Stimulated activated CD8-positive, alpha-beta memory T cell treated with anti-CD3 and anti-CD28 coated beads, Interleukin-12 subunit alpha, Interleukin-12 subunit beta, amount 100 ng/mL, for 4 hours (primary cell): ENCODE measurements at places on chromosomes 5 and 9.

- DNase-seq, result no peak
These were observed 5.2 kb downstream of the IL13 start for GRCh38 chr5:132662925-132663770.

DNA sequence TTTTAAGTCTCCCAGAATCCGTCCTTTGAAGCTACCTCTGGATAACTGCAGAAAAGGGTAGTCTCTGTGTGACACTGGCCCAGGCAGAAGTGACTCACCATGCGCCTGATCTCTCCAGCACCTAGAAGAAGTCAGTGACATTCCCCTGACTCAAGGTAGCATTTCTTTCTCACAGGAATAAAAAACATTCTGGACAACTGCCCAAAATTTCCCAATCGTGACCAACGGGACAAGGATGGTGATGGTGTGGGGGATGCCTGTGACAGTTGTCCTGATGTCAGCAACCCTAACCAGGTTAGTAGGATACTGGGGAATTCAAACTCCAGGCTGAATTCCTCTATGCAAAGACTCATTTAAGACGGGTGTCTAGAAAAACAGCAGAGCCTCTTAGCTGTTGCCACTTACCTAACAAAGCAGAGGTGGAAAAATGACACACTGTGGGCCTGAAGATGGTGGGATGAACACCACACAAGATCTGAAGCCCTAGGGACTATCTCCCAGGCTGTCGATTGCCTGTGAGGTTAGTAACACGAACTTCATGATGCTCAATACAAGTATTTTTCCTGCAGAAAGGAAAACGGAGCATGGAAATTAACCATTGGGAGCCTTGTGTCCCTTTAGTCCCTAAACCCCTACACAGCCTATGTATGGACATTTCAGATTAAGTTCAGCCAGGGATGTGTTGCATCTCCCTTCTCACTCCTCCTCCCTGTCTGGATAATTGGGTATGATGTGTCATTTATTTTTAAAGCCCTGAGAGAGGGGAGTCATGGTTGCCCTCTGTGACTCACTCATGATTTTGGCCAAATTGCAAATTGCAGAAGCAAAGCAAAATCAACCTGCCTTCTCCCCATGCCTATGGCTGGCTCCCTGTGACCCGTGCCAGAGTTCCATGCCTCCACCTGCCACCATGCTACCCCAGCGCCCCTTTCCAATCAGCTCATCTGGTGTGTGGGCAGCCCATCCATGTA lies 37.2 kb downstream of the THBS4 start:
- no peak for DNase-seq

DNA sequence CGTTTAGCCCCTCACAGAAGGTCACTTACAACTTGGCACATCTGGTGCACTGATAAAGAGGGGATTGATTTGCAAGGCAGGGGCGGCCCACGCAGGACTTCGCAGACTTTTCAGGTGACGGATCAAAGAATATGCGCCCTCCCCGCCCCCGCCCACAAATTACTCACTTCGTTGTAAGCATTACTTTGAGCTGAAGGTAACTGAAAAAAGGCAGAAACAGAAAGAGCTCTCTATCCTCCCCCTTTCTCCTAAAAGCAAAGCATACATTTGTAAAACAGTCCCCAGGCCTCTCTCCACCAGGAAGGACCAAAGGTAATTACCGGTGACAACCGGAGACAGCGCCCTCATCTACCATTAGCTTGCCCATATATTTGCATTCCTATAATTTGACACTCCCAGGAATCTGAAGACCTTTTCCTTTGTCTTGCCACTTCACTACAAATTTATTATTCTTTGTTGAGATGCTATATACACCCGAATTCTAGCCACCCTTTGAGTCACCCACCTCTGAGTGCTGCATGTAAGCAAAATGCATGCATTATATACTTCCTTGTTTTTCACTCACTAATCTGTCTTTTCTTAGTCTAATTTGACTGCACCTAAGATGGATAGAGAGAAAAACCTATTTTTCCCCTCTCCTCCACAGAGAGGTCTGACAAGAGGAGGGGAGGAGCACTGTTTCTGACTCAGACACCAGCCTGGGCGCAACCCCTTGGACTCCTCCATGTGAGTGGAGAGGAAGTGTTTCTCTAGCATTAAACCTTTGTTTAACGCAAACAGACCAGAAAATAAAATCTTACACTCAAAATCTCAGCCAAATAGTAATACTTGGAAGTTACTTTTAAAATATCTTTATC lies 74.7 kb upstream of the SPIN1 start:
- DNase-seq, result peak; percentile 22

DNA sequence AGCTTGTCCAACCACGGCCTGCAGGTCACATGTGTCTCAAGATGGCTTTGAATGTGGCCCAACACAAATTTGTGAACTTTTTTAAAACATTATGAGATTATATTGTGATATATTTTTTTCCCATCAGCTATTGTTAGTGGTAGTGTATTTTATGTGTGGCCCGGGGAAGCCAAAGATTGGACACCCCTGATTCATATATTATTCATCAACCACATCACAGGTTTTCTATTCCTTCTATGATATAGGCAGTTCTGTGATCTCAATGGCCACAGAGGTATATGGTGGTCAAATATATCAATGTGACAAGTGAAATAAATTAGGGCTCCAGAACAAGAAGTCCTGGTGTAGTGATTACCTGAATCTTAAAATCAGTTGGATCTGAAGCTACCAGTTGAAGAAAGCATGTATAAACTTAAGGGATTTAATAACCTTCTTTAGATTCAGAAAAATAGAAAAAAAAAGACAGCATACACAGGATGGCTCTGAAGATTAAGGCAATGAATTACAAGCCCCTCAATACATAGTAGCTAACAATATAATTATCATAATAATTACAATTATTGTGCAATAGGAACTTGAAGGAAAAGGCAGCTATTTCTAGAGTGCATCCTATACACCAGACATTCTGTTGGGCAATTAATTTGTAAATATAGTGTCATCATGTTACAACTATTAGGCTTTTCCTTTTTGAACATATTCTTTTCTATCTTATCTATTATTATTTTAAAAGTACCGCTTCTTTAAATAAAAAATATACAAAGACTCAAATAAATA lies 530.4 kb upstream of the PTPRD start:
- no peak for DNase-seq
